ENCODE measurements at places on chromosomes 7 and 10. TPM values are rescaled to one million over a fixed set of nuclear protein-coding genes. Genes with fewer than 3 reads are reported as not detected.
A peak's percentile ranks its signal among the peaks of the same experiment; 100 is the strongest.

- H3K4me1 ChIP-seq = no peaks in the 10 kb centered on the region
- H3K27ac ChIP-seq = no peak overlapping the region
Observed at GRCh38 chr10:22900841-22901601, 26.8 kb upstream of the ARMC3 start.

GRCh38 chr10:96276831-96277230 lies 5.5 kb upstream of the BLNK start:
- H3K4me3 ChIP-seq = no peak overlapping the region
- H3K27me3 ChIP-seq = peaks cover 6% of the 10 kb centered on the region
- H3K36me3 ChIP-seq = no peaks in the 10 kb centered on the region
- H3K27ac ChIP-seq = no peak overlapping the region

- H3K4me1 ChIP-seq = no peaks in the 10 kb centered on the region
- peaks cover 4% of the 10 kb centered on the region for H3K27me3 ChIP-seq
- no peak for DNase-seq
- no peak overlapping the region for H3K4me3 ChIP-seq
- H3K36me3 ChIP-seq = no peaks in the 10 kb centered on the region
- H3K27ac ChIP-seq = no peak overlapping the region
Observed at GRCh38 chr10:49552277-49552676, 13.4 kb upstream of the ERCC6 start.

DNA sequence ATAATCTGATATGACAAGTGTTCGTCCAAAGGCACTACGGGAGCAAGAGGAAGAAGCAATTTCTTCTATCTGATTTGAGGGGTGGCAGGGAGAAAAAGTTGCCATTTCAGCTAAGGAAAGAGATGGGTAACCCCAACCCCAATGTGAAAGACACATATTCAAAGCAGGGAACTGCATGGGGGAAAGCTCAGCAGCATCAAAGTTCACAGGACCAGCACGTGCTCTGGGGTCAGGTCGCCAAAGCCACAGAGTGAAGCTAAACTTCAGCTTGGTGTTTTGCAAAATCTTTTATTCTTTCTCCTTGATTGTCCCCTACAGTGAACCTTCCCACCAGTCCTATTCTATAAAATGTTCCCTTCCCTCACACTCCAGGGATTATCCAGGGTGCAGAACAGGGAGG lies 112.8 kb upstream of the PPP2R2D start:
- H3K4me3 ChIP-seq = no peak overlapping the region
- no peaks in the 10 kb centered on the region for H3K36me3 ChIP-seq
- no peak overlapping the region for H3K27ac ChIP-seq
- no peaks in the 10 kb centered on the region for H3K4me1 ChIP-seq
- H3K27me3 ChIP-seq = peaks cover 9% of the 10 kb centered on the region

DNA sequence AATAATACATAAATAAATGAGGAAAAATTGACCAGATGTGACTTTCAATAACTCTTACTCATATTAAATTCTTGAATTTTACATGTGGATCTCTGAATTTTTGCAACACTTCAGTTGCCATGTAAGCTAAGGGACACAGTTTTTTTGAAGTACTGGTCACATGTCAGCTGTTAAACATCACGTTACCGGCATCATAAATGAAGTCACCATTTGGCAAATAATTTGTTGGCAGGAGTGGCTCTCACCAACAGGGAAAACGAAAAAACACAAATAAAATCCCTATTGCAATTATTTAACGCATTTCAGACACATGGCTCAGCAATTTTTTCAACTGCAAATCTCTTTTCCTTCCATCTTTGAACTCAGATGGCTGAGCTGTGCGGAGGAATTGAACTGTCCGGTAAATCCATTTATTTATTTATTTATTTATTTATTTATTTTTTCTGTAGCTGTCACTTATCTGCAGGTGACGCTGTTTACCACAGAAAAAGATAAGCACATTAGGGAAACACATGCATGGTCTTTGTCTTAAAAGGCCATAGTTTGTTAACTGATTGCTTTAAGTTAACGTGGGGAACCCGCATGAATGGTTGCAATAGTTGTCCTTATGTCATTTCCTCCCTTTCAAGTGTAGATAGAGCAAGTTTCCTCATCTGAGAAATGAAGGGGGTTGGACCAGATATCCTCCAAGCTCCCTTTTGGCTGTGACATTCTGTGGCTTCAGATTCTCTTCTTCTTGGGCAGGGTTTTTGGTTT lies 64.7 kb upstream of the JAZF1 start:
- no peak overlapping the region for H3K27ac ChIP-seq
- no peak for DNase-seq
- peaks cover 24% of the 10 kb centered on the region for H3K27me3 ChIP-seq

DNA sequence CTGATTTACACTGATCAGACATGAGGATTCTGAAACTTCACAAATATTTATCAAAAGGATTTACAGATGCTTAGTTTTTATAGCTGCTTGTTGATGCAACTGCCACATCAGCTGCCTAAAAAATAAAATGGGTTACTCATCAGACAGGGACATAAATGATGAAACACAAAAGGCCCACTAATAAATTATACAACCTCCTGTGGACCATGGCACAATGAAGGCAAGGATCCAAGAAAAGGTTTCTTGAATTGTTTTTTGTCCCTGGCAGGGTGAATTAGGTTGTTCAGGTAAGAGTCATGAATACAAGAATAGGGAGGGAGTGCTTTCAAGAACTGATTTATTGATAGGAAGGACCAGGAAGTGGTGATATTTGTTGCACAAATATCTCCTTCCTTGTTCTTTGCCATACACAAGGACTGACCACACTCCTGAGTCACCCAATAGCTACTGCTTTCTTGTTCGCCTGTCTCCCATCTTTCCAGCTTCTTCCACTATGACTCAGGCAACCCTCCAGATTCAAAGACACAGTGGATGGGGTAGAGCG lies 234.5 kb downstream of the AHR start:
- no peaks in the 10 kb centered on the region for H3K36me3 ChIP-seq
- no peak for DNase-seq
- H3K27me3 ChIP-seq = peaks cover 4% of the 10 kb centered on the region
- H3K4me1 ChIP-seq = no peaks in the 10 kb centered on the region
- H3K4me3 ChIP-seq = no peak overlapping the region
- H3K27ac ChIP-seq = no peak overlapping the region

GRCh38 chr10:91287276-91287675 lies 66.8 kb downstream of the PCGF5 start:
- no peak for DNase-seq
- H3K36me3 ChIP-seq = no peaks in the 10 kb centered on the region
- H3K27ac ChIP-seq = no peak overlapping the region
- H3K4me3 ChIP-seq = no peak overlapping the region

DNA sequence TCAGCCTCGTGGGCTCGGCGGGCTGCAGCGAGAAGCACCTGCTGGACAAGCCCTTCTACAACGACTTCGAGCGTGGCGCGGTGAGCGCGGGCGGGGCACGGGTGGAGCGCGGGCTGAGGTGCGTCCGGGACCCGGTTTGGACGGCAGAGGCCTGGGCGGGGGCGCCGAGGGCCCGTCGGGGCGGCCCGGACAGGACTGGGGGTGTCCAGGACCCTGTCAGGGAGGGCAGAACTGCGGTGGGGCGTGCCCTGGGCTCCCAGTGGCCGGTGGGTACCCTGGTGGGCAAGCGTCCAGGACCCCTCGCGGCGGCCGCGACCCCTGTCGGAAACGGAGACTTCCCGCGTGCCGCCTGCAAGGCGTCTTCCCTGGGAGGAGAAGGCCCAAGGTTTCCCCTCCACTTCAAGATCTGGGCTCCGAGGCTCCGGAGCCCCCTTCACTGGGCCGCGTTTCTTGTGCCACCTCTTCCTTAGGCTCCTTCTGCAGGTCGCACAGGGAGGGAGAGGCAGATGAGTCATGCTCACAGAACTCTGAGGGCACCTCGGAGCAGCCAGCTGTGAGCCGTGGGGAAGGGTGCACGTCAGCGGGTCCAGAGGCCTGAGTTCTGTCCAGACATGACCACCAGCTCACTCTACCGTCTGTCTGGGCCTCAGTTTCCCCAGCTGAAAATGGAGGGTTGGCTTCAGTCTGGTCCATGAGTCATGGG lies 485 bp downstream of the ALOX5 start:
- DNase-seq = peak; percentile 41
- no peak overlapping the region for H3K27ac ChIP-seq
- peaks cover 33% of the 10 kb centered on the region for H3K27me3 ChIP-seq
- H3K36me3 ChIP-seq = no peaks in the 10 kb centered on the region

DNA sequence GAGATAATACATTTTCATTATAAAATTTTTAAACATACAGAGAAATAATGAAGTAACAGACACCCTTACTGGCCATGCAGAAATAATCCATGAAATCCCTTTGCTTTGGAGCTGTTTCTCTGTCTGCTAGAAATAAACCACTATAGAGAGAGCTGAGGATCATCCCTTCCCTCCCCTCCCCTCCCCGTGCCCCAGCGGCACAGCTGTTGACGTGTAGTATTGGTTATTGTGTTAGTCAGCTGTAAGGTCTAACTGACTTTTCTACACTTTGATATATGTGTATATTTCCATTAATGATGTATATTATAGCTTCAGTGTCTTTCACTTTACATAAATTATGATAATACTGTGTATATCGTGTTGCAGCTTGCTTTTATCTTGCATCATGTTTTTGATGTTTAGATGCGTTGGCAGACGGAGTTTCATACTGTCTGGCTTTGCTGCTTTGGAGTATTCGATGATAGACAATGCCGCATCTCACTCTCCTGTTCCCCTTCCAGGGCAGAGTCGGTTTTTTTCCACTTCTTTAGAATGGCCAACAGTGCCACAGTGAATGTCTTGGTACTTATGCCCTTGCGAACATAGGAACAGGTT lies 27.4 kb upstream of the GRID1 start:
- no peaks in the 10 kb centered on the region for H3K36me3 ChIP-seq
- no peak overlapping the region for H3K4me3 ChIP-seq
- H3K27me3 ChIP-seq = peaks cover 5% of the 10 kb centered on the region
- H3K4me1 ChIP-seq = peaks cover 10% of the 10 kb centered on the region
- peak; percentile 54 for DNase-seq
- no peak overlapping the region for H3K27ac ChIP-seq

DNA sequence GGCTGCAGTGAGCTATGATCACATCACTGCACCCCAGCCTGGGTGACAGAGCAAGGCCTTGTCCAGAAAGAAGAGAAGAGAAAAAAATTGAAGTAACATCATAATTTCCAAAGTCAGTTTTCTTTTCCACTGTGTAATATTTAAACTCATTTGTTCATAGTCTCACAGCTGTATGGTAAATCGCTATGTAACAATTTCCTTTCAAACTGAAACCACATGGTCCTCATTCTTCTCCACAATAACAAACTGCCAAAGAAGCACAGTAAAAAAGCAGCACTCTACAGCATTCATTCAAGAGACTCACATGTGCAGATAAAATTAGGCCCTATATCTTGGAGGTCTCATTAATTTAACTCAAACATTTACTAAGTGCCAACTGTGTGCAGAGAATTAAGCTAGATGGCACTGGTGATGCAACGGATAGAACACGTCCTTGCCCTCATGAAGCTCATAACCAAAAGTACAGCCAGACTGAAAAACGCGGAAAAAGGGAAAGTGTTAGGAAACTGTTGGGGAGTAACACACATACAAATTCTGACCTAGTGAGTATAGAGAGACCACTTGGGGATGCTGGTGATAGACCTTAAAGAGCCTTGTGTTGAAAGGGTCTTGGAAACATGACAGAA lies 174.0 kb upstream of the KCTD7 start:
- peak overlapping the region; percentile 49 for H3K27ac ChIP-seq
- H3K27me3 ChIP-seq = no peaks in the 10 kb centered on the region
- H3K4me1 ChIP-seq = peaks cover 22% of the 10 kb centered on the region
- peak; percentile 37 for DNase-seq

- peak overlapping the region; percentile 89 for H3K27ac ChIP-seq
- peak overlapping the region; percentile 86 for H3K4me3 ChIP-seq
- no peaks in the 10 kb centered on the region for H3K27me3 ChIP-seq
- H3K4me1 ChIP-seq = peaks cover 57% of the 10 kb centered on the region
- DNase-seq = peak; percentile 72
Observed at GRCh38 chr7:44884621-44885393, 523 bp downstream of the PURB start.

- no peak overlapping the region for H3K4me3 ChIP-seq
- no peak overlapping the region for H3K27ac ChIP-seq
- no peaks in the 10 kb centered on the region for H3K36me3 ChIP-seq
- peaks cover 2% of the 10 kb centered on the region for H3K4me1 ChIP-seq
- peak; percentile 79 for DNase-seq
Observed at GRCh38 chr10:132458586-132459300, 61.7 kb downstream of the PWWP2B start.

DNA sequence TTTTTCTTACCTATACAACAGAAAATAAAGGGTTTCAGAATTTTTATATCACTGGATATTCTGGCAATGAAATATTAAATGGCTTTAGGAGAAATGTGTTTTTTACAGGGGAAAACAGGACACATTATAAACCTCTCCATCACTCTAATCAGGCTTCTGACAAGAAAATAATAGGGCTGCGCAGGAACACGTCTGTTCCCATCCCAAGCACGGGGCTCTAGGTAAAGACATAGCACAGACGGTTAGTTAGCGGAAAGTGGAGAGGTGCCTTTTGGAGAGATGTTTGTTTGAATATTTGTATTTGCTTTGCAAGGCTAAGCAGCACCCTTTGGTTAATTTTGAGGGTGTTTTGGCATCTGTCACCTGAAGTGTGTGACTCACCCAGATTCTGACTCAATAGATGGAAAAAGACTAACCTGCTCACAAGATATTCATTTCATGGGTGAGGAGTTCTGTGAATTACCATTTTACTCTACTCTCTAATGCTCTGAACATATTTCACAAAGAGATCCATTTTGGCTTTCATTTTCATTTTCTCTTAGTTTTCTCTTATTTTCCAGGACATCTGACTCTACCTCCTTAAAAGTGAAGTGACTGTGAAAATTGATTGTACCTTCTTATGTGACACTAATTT lies 174.5 kb upstream of the AKR1E2 start:
- H3K27ac ChIP-seq = peak overlapping the region; percentile 90
- peaks cover 6% of the 10 kb centered on the region for H3K27me3 ChIP-seq
- H3K36me3 ChIP-seq = no peaks in the 10 kb centered on the region
- peak overlapping the region; percentile 36 for H3K4me3 ChIP-seq
- H3K4me1 ChIP-seq = peaks cover 37% of the 10 kb centered on the region
- peak; percentile 30 for DNase-seq

DNA sequence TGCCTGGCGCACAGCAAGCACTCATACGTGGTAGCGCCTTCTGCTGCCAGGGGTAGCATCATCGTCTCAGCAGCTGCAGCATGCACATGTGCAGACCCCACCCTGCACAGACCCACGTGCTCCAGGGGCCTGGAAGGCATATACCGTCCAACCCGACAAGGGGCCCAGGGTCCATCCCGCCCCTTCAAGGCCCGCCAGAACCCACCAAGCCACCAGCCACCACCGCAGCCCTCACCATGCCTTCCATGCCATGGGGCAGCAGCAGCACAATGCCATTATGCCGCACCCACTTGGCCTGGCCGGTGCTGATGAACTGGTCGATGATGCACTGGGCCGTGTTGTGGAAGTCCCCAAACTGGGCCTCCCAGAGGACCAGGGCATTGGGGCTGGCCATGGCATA lies 22.7 kb downstream of the OGDHL start:
- H3K4me3 ChIP-seq = no peak overlapping the region
- no peaks in the 10 kb centered on the region for H3K4me1 ChIP-seq
- H3K27me3 ChIP-seq = no peaks in the 10 kb centered on the region

GRCh38 chr10:50674469-50675254 lies 50.9 kb upstream of the SGMS1 start:
- H3K4me3 ChIP-seq = no peak overlapping the region
- H3K27me3 ChIP-seq = no peaks in the 10 kb centered on the region
- no peak for DNase-seq
- H3K27ac ChIP-seq = no peak overlapping the region

GRCh38 chr7:46603780-46604179 lies 682.7 kb upstream of the IGFBP3 start:
- H3K4me1 ChIP-seq = no peaks in the 10 kb centered on the region
- DNase-seq = no peak
- no peak overlapping the region for H3K4me3 ChIP-seq

The TCAF2 gene
- total RNA-seq = 50.6 TPM

The ASCC1 gene
- 67.8 TPM for total RNA-seq

The NANOS1 gene
- 0.09 TPM for total RNA-seq

The CCDC136 gene
- 7.7 TPM for total RNA-seq

The SPDYE6 gene
- not detected for total RNA-seq

Measured in activated CD4-positive, alpha-beta T cell treated with anti-CD3 and anti-CD28 coated beads for 36 hours (primary cell).